ENCODE measurements at places on chromosomes 1 and 21.

- DNase-seq = no peak
Measured at GRCh38 chr1:79819140-79819539, 812.6 kb upstream of the ADGRL4 start.

- DNase-seq = no peak
Measured at GRCh38 chr1:53259932-53260331, 21.6 kb upstream of the MAGOH start.

DNA sequence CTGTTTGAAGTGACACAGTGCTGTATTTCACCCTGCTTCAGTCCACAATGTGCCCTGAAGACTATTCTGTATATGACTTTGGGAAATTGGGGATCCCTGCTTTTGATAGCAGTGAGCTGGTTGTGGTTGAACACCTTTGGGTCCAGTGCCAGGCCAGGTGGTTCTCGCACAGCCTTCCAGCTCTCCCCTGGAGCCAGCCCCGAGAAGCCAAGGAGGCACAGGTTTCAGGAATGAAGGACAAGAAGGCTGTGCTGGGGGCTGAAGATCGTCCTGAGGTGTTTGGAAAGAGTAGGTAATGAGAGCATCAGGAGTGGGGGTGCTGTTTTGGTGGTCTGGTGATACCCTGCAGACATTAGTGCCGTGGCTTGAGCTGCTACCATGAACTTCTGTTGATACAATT lies 131.4 kb upstream of the COL6A1 start:
- no peak for DNase-seq

GRCh38 chr1:51299981-51300670 lies 30.2 kb downstream of the TTC39A start:
- no peak for DNase-seq

DNA sequence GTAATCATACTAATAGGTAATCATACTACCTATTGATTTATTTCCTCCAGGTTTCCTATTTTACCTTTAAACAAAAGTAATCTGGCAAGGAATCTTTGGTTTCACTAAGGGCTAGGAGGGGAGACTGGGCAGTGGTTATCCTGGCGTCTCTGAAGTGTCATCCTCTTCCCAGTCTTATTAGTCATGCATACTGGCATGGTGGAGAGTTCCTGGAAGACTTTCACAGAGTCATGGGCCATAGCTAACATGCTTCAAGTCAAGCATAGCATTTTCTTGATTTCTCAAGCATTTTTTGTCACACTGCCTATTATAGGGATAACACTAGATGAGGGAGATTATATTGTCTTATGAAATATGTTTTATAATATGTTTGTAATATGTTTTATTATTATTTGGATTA lies 64.0 kb upstream of the ASB17 start:
- DNase-seq = no peak

- DNase-seq = no peak
Measured at GRCh38 chr1:180566026-180566425, 7.3 kb downstream of the OVAAL start.

DNA sequence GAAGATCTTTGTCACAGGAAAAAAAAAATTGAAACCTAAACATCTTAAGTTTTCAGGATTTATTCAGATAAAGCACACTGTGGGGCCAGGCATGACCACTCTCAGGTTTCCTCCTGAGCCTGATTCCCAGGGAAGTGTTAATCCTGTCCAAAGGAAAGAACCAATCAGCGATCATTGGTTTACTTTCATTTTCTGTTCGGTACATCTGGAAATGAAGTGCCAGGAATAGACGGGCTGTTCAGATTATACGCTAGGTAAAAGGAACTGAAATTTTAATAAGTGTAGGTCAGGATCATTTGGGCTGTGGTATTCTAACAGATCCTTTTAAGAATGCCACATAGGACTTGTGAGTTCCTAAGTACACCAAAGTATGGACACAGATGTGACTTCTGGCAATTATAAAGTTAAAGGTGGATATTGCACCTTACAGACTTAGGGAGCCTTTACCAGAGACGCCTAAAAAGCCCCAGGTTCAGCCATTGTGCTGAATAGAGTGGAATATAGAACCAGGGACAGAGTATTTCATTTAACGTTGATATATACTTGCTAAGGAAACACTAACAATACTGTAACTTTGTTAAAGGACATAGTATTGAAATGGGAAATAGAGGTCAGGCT lies 9.3 kb upstream of the CACYBP start:
- DNase-seq = peak; percentile 61

- DNase-seq = no peak
Measured at GRCh38 chr21:33265664-33266049, 510 bp upstream of the IL10RB start.

DNA sequence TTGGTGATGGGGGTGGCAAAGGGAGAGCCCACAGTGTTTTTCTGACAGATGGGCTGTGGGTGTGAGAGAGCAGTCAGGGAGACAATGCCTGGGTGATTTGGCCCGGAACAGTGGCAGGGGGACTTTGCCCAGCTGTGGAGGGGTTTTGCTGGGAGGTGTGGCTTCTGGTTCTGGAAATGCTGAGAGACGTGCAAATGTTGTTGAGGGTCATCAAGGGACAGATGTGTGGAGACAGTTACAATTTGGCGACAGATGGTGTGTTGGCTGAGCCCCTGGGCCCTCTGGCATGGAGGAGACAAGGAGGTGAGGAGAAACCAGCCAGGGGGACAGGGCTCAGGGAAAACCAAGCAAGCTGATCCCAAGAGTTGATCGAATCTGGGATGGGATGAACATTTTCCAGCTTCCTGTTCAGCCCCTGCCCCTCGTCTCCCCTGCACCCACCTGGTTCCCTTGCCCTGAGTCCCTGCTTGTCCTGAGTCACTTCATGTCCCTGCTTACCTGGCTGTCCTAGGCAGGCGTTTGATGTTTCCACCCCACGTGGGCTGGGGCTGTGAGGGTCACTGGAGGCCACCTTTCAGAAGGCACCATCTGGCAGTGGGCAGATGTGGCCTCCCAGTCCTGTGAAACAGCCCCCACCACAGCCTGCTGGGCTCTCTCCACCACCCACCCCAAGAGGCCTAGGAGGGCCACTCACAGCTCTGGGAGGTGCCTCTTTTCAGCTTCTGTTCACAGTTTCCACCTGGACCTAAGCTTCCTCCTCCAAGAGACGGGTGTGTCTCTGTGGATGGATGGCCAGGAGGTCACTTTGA lies 15.8 kb upstream of the ZNF678 start:
- DNase-seq = no peak

DNA sequence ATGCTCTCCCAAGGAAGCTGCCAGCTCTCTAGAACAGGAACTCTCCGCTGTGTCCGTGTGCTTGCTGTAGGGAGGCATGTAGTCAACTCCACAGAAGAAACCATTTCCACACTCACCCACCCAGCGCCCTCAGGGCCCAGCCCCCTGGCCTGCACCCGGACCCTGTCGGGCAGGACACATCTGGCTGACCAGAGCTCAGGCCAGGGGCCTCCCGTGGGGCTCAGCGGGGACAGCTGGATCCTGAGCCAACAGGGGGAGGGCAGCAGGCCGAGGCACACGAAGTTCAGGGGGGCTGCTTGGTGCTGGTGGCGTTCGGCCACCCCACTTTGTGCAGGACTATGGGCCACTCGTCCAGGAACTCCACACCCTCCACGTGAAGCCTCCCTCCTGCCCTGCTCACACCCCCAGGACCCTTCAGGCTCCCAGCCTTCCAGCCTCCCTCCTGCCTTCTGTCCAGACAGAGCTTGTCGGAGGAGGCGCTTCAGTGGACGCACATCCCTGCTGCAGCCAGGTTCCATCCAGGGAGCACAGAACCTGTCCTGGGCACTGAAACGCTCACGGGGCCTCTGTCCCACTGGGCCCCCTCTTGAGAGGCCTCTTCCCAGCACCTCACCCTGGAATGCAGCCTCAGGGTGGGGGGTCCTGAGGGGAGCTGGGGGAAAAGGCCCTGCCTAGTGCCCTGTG lies 15.0 kb upstream of the FAAP20 start:
- DNase-seq = no peak

DNA sequence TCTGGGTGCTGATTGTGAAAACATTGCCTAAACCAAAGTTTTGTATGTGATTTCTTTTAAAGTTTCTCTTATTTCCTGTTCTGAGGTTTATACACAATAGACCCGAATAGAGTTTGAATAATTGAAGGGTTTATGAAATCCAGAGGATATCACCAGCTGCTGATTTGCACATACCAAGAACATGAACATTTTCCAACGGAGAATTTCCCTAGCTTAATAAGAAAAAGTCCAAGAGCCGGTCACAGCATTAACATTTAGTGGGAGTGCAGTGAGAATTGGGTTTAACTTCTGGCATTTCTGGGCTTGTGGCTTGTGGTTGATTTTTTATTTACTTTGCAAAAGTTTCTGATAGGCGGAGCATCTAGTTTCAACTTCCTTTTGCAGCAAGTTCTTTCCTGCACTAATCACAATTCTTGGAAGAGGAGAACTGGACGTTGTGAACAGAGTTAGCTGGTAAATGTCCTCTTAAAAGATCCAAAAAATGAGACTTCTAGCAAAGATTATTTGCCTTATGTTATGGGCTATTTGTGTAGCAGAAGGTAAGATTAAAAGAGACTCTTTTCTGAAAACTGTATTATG lies at the start of gene CFH:
Gene CFH, plus strand, starts transcription at position 407 of the 579 bp plus-strand sequence. Its CDS starts 75 bp downstream, at position 482.
- DNase-seq = no peak

DNA sequence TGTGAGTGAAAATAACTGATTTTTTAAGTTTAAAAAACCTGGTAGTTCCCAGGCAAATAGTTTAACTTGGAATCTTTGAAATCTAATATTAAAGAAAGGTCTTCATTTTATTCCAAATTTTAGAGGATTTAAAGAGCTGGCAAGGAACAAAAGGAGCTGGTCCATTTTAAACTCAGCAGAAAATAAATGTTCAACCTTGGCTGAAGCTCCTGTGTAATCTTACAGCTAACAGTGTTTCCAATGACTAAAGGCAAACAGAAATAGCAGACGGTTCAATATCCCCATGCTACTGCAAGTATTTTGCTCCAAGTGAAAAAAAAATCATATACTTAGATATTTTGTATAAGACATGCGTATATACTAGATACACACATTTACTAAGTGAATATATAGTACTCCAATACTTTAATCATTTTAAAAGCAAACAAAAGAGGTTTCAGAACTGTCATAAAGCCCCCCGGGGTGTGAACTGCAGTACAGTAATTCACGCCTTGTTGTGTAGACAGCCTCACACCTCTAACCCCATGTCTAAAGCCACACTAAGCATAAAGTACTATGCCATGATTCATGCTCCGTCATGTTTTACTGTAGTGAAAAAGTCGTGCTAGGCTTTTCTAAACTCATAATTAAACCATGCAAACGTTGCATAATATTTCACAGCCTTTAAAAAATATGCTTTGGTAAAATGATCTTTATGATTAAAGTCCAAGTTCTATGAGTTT lies 132.2 kb downstream of the CLIC6 start:
- no peak for DNase-seq

DNA sequence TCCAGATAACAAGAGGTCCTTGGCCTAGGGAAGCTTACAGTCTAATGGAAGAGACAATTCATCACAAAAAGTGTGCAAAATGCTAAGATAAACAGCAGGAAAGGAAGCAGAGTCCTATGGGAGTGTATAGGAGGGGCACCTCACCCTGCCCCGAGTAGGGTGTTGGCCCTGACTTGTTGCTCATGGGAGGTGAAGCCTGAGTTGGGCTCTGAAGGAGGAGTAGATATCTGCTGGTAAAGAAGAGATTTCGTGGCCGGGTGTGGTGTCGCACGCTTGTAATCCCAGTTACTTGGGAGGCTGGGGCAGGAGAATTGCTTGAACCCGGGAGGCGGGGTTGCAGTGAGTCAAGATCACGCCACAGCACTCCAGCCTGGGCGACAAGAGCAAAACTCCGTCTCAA lies 18.6 kb upstream of the GPR37L1 start:
- DNase-seq = no peak

GRCh38 chr1:223843934-223844786 lies 1.6 kb downstream of the TP53BP2 start:
- no peak for DNase-seq

- DNase-seq = no peak
Measured at GRCh38 chr1:182795563-182796228, 6.1 kb downstream of the NPL start.

GRCh38 chr1:9389968-9390367 lies 97.3 kb downstream of the SPSB1 start:
- DNase-seq = no peak

DNA sequence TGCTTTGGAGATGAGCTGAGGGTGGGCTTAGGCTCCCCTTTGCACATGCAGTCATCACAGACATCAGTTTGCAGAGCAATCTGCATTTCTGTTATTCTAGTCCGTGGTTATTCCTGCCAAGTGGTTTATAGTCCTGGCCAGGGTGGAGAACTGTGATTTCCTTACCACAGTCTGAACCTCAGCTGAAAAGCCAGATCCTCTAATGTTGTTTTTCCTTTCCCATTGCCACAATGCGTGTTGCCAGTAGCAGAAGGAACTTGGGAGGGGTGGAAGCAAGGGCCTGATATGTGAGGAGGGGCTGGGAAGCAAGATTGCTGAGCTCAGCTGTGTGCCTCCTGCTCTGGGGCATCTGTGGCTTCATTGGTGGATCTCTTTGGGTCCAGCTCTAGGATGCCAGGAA lies 18.0 kb upstream of the ST3GAL3 start:
- no peak for DNase-seq

DNA sequence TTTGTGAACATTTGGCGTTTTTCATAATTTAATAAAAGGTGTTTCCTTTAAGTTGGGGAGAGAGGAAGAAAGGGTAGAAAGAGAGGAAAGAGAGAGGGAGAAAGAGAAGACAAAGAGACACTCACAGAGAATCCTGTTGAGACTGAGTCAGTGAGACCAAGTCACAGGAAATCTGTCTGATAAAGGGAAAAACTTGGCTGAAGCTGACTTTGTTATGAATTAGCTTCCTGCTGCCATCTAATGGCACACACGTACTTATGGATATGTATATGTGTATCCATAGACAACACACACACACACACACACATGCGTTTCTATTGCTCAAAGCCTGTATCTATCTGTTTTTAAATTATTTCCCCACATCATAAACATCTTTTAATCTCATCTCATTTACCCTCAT lies 42.5 kb upstream of the DISC1 start:
- peak; percentile 47 for DNase-seq

GRCh38 chr1:235952950-235953615 lies 86.4 kb upstream of the LYST start:
- no peak for DNase-seq

GRCh38 chr1:222792744-222793143 lies 22.1 kb upstream of the DISP1 start:
- DNase-seq = no peak

GRCh38 chr1:29623501-29623900 lies 387.2 kb downstream of the PTPRU start:
- DNase-seq = no peak

- no peak for DNase-seq
Measured at GRCh38 chr1:64330839-64331238, 127.4 kb downstream of the UBE2U start.

GRCh38 chr1:62528015-62528414 lies 69.3 kb upstream of the ANGPTL3 start:
- DNase-seq = no peak
